ENCODE measurements at places on chromosomes 3 and 15.

DNA sequence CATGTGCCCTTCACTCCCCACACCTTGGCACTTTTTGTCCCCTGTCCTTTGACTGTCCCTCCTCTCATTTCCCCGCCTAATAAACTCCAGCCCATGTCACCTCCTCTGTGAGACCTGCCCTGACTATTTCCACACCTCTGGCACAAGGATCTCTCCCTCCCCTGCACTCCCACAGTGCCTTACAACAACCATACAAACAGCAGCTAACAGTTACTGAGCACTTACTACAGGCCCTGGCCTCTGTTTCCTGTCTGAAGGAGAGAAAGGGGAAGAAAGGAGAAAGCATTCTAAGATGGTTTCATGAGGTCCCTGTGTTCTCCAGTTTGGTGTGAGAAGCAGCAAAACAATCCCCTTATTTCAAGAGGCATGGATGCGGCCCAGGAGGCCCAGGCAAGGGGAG is 20.0 kb upstream of the TRH start:
- DNase-seq: no peak

GRCh38 chr3:111070772-111071256 is 802 bp upstream of the NECTIN3 start:
- DNase-seq: no peak

DNA sequence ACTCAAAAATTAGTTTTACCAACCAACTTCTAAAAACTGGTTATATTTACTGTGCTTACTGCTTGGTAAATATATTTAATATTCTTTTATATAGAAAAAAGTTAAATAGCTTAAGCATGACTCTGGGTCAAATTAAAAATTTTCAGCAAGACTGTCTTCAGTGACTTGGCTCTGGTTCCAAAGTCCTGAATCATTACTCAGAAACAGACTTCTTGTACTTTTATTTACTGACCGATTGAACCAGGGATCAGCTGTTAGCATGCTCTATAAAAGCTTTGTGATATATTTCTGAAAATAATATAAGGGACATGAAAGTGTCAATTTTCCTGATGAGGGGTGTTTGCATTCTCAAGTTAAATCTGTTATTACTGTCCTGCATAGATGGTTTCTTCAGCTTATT is 164.3 kb downstream of the MCTP2 start:
- DNase-seq: no peak

- no peak for DNase-seq
Observed at GRCh38 chr3:177574222-177574856, 377.1 kb upstream of the TBL1XR1 start.

DNA sequence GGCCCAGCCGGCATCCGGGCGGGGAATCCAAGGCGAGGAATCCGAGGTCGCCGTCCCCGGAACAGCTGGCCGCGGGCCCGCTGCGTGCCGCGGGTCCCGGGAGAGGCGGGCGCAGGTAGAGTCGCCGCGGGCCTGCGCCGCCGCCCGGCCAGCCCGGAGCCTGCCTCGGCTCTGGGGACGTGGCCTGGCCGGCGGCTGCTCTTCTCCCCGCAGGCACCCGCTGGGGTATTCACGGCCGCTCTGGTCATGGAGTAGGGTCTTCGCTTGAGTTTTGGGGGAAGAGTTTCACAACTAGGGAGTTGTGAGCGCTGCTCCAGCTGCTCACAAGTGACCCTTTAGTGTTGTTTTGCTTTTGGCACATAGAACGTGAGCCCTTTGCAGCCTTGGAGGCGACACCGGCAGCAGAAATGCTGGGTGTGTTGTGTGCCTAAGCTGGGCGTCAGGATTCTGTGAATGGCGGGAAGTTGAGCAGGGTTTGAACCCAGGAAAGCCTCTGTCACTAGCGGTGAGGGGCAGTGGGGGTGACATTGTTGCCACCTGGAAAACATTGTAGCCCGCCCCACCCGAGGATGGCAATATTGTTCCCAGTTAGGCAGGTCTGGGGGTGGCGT is 4.0 kb downstream of the TRIM71 start:
- DNase-seq: no peak

DNA sequence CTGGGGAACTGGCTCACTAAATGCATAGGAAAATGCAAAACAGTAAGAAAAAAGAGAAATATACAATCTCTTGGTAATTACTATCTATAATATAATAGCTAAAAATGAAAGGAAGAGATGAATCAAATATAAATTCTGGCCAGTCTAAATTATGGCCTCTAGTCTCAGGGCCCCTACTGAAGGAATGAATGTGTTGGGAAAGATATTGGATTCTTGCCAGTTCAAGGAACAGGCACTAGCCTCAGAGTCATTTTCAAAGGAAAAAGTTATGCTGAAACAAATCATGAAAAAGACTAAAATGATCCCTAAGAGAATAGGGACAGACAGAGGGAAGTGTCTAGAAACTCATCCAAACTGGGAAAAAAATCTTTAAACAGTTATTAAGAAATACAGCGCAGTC is 62.4 kb downstream of the C3orf80 start:
- DNase-seq: no peak

- DNase-seq: peak; percentile 76
Observed at GRCh38 chr3:196620161-196620604, 19.3 kb upstream of the NRROS start.

GRCh38 chr3:124217542-124217941 is 225.6 kb upstream of the ROPN1 start:
- DNase-seq: peak; percentile 22

DNA sequence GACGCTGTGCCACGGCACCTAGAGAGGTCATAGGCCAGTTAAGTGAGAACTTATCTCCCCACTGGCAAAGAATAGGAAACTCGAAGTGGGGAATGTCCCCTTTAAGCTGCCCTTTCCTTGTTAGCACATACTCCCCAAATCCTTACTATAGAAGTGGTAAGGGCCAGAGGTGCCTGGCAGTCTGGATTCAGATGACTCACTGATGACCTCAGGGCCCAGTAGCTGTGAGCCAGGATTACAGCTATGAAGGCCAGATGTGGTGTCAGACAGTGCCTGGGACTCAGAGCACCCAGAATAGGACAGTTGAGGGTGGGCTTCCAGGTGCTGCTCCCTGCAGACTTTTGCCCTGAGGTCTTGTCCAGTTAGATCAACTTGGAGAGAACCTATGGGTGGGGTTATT is 37.7 kb downstream of the PDIA5 start:
- DNase-seq: no peak

DNA sequence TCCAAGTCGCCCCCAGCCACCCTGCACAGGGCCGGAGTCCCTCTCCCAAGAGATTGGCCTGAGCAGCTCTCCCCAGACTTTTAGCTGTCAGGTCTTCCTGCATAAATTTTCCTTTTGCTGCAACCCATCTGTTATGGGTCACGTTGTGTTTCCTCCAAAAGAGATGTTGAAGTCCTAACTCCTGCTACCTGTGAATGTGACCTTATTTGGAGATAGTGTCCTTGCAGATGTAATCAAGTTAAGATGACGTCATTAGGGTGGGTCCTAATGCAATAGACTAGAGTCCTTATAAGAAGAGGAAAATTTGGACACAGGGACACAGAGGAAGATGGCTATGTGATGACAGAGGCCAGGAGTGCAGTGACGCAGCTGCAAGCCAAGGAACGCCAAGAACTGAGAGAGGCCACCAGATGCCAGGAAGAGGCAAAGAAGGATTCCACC is 13.2 kb upstream of the SLC6A6 start:
- no peak for DNase-seq

DNA sequence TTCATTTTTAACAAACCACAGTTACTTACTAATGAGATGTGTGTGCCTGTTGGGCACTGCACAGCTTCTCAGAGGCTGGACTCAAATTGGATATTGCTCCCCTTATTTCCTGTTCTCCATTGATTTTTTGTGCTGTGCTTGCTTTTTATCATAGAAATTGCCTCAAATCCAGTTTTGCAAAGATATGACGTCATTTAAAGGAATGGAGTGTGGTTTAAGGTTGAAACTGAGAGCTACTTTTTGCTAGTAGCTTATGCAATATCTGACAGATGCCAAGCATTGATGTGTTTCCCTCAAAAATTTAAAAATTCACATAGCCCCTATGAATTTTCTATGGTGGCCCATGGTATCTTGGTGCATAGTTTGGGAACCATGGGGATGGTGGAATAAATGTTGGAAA is 67.7 kb upstream of the ROPN1 start:
- DNase-seq: no peak

GRCh38 chr3:50251220-50251619 is 15.2 kb downstream of the GNAI2 start:
- peak; percentile 53 for DNase-seq

DNA sequence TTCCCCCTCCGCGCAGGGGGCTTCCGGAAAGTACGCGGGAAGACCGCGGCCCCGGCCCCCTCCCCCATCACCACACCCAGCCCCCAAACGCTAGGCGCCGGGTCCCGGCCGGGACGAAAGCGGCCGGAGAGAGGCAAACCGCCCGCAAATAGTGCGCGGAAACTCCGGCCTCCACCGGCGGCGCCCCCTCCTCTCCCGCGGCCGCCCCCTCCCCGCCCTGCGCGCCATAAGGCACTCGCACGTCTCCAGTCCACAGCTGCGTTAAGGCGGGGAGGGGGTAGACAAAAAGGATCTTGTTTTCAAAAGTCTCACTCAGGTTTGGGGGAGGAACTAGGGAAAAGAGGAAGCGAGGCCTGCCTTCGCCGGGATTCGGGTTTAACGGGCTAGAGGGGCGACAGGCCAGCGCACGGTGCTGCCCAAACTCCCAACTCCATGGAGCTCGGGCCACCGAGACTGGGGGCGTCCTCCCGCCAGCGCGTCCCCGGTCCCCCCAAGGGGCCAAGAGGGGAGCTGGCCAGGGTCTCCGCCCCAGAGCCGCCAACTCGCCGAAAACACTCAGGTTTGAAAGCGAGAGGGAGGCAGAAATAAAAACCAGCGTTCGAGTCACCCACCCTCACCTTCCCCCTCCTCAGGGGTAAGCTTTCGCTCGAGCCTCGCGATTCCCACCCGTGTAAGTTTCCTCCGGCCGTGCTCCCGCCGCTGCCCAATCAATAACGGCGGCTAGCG is 1.8 kb downstream of the ANP32A start:
- peak; percentile 66 for DNase-seq

- DNase-seq: peak; percentile 63
Observed at GRCh38 chr3:188584162-188584529, 430.2 kb downstream of the LPP start.

- DNase-seq: no peak
Observed at GRCh38 chr3:33940149-33940548, 141.7 kb downstream of the PDCD6IP start.

DNA sequence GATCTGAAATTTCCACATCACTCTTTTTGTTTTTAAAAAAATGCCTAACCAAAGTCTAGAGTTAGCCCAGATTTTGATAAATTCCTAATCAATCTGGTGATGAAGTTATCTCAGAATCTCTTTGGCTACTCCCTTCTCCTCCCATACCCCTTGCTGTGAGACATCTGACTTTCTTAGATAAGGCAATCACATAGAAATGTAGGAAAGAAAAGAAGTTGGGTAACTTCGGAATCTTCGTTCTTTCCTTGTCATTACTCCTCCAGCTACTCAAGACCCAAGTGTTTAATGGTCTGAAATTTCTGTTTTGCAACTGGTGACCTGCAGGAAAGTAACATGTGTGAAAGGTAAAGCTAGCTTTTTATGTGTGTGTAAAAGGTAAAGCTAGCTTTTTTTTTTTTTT is 37.8 kb downstream of the MYL3 start:
- no peak for DNase-seq

- DNase-seq: peak; percentile 28
Observed at GRCh38 chr3:43290956-43291355, 4.6 kb downstream of the SNRK start.

- DNase-seq: no peak
Observed at GRCh38 chr3:11734-12133, 184.8 kb upstream of the CHL1 start.

GRCh38 chr15:67156834-67157233 is 91.4 kb downstream of the SMAD3 start:
- no peak for DNase-seq

DNA sequence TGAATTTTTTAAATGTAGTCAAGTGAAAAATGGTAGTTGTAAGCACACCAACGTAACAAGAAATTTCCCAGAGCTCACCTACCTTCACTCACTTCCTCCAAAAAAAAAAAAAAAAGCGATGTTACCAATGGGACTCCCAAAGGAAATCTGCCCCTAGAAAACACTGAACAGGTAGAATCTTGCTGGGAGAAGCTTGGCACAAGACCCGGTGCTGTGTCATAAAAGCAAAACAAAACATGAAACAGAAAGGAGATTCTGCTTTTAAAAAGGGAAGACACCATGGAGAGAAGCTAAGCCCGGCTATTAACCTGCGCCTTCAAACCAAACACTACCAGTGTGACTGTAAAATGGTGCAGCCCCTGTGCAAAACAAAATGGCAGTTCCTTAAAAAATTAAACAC is 40.5 kb downstream of the PGPEP1L start:
- DNase-seq: no peak

GRCh38 chr3:163347944-163348343 is 1730.4 kb downstream of the SI start:
- DNase-seq: no peak

DNA sequence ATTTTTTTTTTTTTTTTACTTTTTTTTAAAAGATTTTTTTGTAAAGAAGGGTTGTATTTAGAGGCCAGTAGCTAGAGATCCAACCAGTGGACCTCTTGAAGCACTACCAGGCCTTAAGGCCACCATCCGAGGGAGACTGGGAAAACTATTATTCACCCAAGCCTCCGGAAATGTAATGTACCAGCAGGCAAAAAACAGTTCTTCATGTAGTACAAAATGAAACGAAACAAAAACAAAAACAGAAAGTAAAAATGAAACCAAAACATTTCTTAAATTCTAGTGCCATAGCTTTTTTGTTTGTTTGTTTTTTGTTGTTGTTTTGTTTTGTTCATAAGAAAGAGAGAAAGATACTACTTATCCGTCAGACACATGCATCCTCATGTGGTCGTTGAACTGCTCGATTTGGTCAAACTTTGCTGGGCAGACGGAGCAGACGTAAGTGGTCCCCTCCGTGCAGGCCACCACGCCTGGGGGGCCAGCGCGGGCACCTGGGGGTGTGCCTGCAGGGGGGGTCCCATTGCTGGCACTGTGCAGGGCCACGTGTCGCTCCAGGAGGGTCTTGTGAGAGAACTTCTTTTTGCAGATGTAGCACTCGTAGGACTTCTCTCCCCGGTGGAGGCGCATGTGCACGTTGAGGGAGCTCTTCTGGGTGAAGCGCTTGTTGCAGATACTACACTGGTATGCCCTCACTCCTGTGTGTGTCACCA is 45.0 kb downstream of the TIGIT start:
- no peak for DNase-seq

- DNase-seq: no peak
Observed at GRCh38 chr3:44931791-44932190, 44.2 kb downstream of the ZDHHC3 start.

- no peak for DNase-seq
Observed at GRCh38 chr3:77475507-77475906, 435.6 kb downstream of the ROBO2 start.

DNA sequence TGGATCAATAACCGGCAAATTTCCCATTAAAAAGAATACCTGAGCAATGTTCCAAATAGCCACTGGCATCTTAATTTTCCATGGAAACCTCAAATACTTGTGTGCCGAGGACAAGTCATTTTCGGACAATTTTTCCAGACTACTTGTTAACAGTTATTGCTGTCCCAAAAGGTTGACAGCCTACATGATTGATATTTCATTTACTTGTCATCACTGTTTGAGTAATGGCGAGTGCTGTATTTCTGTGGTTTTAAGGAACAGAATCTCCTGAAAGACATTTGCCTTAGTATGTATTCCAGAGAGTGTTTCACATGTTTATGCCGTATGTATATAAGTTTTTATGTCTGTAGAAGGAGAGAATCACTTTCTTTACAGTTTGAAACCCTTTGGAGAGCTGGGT is 36.7 kb downstream of the MAP2K5 start:
- DNase-seq: no peak

- no peak for DNase-seq
Observed at GRCh38 chr3:58962816-58963215, 87.0 kb downstream of the CFAP20DC start.
